HepG2 (cell line): ENCODE measurements at places on chromosomes 12 and 14.

DNA sequence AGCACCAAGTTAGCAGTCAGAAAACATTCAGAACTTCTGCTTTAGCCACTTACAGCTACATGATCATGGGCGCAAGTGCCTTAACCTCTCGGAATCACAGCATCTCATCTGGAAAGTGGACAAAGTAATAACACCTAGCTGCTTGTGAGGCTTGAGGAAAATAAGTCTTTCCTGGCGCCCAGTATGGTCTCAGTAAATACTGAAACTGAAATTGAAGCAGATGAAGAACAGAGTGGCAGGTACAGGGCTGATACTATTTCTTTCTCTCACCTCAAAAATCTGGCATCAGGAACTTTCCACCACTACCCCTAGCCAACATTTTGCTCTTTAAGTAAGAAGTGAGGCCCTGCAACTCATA lies 129.7 kb upstream of the FUT8 start:
- DNase-seq: no peak
- H3K4me3 ChIP-seq: no peak overlapping the region
- no peaks in the 10 kb centered on the region for H3K27me3 ChIP-seq
- no peak overlapping the region for H3K27ac ChIP-seq
- no peaks in the 10 kb centered on the region for H3K36me3 ChIP-seq

- H3K36me3 ChIP-seq: peaks cover 4% of the 10 kb centered on the region; the same call in 2 of the 3 replicates
- DNase-seq: no peak
- H3K4me3 ChIP-seq: no peak overlapping the region
- H3K27me3 ChIP-seq: no peaks in the 10 kb centered on the region
- peaks cover 37% of the 10 kb centered on the region for H3K4me1 ChIP-seq
These were observed 34.7 kb upstream of the AP4S1 start for GRCh38 chr14:30990770-30991169.

DNA sequence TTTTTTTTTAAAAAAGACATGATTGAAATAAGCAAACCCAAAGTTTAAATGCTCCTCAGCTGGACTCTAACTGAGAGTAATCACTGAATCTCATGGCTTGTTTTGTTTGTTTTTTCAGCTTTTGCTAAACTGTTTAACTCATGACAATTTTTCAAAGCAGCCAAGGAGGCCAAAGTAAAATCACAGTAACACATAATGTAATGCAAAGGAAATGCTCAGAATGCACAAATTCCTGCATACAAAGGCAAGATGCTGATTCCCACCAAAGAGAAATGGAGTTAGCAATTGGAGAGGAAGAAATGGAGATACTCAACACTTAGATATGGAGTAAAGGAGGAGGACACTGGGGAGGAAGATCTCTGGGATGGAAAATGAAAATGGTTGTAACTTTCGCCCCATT lies 126.2 kb upstream of the SOX5 start:
- peaks cover 92% of the 10 kb centered on the region for H3K4me1 ChIP-seq
- H3K4me3 ChIP-seq: no peak overlapping the region
- DNase-seq: no peak
- H3K36me3 ChIP-seq: no peaks in the 10 kb centered on the region

GRCh38 chr14:54221971-54222370 lies 174.8 kb upstream of the CDKN3 start:
- no peak overlapping the region for H3K4me3 ChIP-seq
- H3K4me1 ChIP-seq: peaks cover 31% of the 10 kb centered on the region
- no peak overlapping the region for H3K27ac ChIP-seq
- no peaks in the 10 kb centered on the region for H3K27me3 ChIP-seq

DNA sequence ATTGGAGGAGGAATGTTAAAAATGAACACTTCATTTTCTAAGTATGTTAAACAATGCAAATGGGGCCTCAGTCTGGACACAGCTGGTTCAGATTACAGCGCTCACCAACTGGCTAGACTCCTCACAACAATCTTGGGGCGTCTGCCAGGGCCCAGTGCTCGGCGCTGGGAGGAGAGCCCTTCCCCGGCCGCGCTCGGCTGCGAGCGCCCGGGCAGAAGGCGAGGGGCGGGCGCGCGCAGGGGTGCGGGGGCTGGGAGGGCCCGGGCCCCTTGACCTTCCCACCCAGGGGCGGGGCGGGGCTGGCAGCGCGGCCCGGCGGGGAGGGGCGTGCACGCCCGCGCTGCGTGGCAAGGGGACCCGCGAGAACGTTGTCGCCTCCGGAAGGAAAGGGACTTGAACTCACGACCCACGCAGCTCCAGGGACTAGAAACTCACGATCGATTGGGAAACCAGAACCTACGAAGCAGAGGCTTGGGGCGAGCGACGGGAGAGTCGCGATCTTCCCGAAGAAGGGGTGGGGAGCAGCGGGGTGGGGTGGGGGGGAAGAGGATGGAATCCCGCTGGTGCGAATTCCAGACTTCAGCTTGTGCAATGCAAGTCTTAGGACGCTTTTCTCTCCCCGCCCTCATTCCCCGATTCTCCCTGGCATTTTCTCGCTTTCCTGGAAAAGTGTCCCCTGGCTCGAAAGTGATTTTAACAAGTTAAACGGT lies at the start of gene FBLN5:
Gene FBLN5, minus strand, starts transcription at position 220 of the 710 bp plus-strand sequence. CDS start 465 bp downstream, outside the sequence.
- H3K27ac ChIP-seq: no peak within 1 kb of the TSS
- no peaks in the 10 kb centered on the region for H3K36me3 ChIP-seq
- H3K4me1 ChIP-seq: peaks cover 35% of the 10 kb centered on the region
- H3K27me3 ChIP-seq: peaks cover 5% of the 10 kb centered on the region

DNA sequence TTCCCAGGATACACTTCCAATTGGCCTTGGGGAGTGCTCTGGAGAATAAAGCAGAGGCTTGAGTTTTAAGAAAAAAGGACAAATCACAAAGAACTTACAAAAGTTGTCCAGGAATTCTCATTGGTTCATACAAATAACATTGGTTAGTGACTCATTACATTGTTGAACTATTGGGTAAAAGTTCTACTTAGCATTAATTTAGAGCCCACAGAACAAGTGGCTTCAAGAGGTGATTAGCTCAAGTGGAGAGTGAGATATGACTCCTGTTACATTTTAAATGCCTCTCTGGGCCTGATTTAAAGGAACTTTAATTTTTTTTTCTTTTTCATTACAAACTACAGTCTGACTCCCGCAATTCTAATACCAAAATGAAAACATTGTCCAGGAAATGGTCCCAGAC lies 72.9 kb downstream of the ASCL4 start:
- H3K4me1 ChIP-seq: peaks cover 12% of the 10 kb centered on the region; the same call in 1 of the 2 replicates
- no peaks in the 10 kb centered on the region for H3K36me3 ChIP-seq
- DNase-seq: no peak
- H3K27ac ChIP-seq: no peak overlapping the region
- H3K27me3 ChIP-seq: peaks cover 6% of the 10 kb centered on the region

DNA sequence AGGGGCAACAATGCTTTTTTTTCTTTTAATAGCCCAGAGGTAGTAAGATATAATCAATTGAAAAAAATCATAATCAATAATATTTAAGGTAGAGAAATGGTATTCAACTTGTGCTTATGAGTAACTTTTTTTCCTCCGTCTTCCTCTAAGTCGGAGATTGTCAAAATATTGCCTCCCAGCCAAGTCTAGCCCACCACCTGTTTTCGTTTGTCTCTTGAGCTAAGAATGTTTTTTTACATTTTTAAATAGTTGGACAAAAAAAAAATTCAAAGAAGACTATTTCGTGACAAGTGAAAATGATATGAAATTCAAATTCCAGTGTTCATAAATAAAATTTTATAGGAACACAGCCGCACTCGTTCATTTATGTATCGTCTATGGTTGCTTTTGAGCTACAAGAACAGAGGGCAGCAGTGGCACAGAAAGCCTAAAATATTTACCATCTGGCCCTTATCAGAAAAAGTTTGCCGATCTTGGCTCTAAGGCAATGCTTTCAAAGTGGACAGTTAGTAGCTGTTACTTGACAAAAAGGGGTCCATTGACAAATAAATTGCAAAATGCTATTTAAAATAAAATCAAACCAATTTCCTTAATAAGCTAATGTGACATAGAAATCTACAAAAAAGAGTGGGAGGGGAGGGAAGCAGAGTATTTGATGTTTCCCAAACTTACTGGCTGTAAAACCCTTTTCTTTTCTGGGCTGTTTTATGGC lies 40.8 kb upstream of the MAX start:
- peaks cover 25% of the 10 kb centered on the region; the same call in 2 of the 3 replicates for H3K27me3 ChIP-seq
- H3K27ac ChIP-seq: no peak overlapping the region
- no peak for DNase-seq

DNA sequence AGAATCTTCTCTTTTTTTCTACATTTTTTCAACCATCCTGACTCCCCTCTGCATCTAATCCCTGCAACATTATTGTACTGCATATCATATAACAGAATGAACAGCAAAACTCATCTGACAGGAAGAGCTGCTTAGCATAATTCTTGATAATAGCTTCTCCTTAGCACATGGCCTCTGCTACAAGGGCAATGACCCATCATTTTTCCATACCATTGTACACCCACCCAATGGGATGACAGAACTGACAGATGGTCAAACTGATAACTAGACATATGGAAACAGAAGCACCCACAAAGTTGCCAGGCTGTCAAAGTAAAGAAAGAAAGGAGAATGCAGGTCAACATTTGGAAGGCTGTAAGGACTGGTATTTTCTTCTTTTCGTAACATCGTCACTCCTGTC lies 390.4 kb upstream of the USP15 start:
- H3K36me3 ChIP-seq: no peaks in the 10 kb centered on the region
- no peak overlapping the region for H3K4me3 ChIP-seq
- H3K27ac ChIP-seq: no peak overlapping the region
- H3K4me1 ChIP-seq: no peaks in the 10 kb centered on the region

DNA sequence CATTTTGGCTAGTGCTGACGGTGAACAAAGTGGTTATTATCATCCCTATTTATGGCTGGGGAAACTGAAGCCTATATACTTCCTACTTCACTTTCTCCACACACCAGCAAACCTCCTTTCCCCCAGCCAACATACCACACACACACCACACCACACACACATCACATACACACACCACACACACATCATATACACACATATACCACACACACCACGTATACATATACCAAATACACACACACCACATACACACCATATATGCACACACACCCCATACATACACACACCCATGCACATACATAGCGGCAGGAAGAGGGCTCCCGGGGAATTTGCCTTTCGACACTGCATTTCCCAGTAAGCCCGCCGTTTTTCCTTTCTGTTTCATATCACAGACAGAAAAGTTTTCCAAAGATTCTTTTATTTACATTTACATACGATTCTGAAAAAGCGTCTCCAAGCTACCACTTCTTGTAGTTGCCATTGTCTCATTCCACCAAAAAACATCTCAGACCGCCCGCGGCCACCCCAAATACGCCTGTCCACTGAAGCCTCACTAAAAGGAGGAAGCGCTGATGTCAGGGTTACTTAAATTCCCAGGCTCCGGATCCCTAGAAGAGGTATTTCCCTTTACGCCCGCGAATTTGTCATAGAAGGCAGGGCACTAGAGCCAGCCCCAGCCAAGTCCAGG lies 823 bp upstream of the RAB5B start:
- peak overlapping the region; percentile 79 for H3K27ac ChIP-seq
- peaks cover 51% of the 10 kb centered on the region for H3K4me1 ChIP-seq
- H3K36me3 ChIP-seq: peaks cover 2% of the 10 kb centered on the region
- no peak for DNase-seq
- no peaks in the 10 kb centered on the region for H3K27me3 ChIP-seq

- no peaks in the 10 kb centered on the region for H3K4me1 ChIP-seq
- DNase-seq: no peak
- H3K27me3 ChIP-seq: no peaks in the 10 kb centered on the region
- no peaks in the 10 kb centered on the region for H3K36me3 ChIP-seq
These were observed 13.4 kb downstream of the C12orf50 start for GRCh38 chr12:88015825-88016224.

DNA sequence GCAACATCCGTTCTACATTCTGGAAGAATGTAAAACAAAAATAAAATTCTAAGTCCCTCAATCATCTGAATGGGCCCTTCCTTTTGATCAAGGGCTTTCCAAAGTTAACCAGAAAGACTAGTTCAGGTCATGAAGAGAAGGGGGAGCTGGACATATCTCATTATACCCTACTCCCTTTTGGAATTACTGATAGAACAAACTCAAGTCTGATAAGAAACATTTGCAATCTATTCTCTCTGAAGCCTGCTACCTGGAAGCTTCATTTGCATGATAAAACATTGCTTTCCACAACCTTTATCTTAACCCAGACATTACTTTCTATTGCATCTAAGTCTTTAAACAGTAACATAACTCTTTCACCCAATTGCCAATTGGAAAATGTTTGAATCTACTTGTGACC lies 8.3 kb upstream of the ACSM4 start:
- no peak overlapping the region for H3K4me3 ChIP-seq
- no peaks in the 10 kb centered on the region; the same call in 1 of the 2 replicates for H3K27me3 ChIP-seq
- H3K4me1 ChIP-seq: no peaks in the 10 kb centered on the region

GRCh38 chr12:89161557-89161956 lies 190.7 kb downstream of the DUSP6 start:
- H3K36me3 ChIP-seq: no peaks in the 10 kb centered on the region
- no peak overlapping the region for H3K4me3 ChIP-seq
- H3K27ac ChIP-seq: no peak overlapping the region
- H3K27me3 ChIP-seq: no peaks in the 10 kb centered on the region
- no peak for DNase-seq
- H3K4me1 ChIP-seq: peaks cover 13% of the 10 kb centered on the region

- H3K36me3 ChIP-seq: no peaks in the 10 kb centered on the region
- DNase-seq: peak; percentile 63
- H3K27me3 ChIP-seq: no peaks in the 10 kb centered on the region
- H3K4me3 ChIP-seq: no peak overlapping the region
- H3K4me1 ChIP-seq: peaks cover 42% of the 10 kb centered on the region
These were observed 329.0 kb downstream of the ZFP36L1 start for GRCh38 chr14:68463705-68464374.

DNA sequence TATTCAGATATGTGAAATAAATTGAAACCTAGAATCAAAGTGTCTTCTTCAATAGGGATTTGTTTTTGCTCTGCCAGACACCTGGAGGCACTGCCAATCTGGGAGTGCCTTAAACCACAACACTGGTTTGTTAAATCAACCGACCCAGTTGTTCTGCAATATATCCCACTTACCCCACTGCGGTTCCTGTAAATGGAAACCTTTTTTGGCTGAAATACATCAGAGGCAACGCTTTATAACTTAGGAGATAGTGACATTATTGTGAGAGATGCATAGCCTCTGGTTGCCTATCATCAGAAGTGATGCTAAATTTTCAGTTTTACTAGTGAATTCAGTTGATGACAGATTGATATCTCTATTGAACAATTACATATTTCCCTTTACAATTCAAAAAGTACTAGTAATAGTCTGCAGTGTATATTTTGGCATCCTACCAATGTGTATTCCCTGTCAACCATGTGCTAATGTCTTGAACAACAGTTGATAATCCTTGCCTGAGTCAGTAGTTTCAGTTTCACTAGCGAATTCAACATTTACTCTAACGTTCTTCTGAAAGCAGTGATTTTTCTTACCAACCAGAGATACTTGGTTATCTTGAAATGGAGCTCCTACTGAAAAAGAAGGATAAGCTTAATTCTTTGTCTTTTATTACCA lies 30.5 kb downstream of the PPP2R5C start:
- no peak overlapping the region for H3K27ac ChIP-seq
- no peaks in the 10 kb centered on the region; the same call in 1 of the 2 replicates for H3K27me3 ChIP-seq
- no peaks in the 10 kb centered on the region; the same call in 2 of the 3 replicates for H3K36me3 ChIP-seq
- H3K4me1 ChIP-seq: no peaks in the 10 kb centered on the region

GRCh38 chr14:20327005-20327869 lies 5.8 kb downstream of the CCNB1IP1 start:
- H3K27me3 ChIP-seq: no peaks in the 10 kb centered on the region
- H3K27ac ChIP-seq: peak overlapping the region; percentile 4
- peaks cover 49% of the 10 kb centered on the region for H3K4me1 ChIP-seq
- no peak overlapping the region for H3K4me3 ChIP-seq
- DNase-seq: peak; percentile 79
